Gastroesophageal sphincter (tissue), 4 donors: ENCODE measurements at places on chromosomes 16 and 17. TPM values are rescaled to one million over a fixed set of nuclear protein-coding genes. Genes with fewer than 3 reads are reported as not detected.

DNA sequence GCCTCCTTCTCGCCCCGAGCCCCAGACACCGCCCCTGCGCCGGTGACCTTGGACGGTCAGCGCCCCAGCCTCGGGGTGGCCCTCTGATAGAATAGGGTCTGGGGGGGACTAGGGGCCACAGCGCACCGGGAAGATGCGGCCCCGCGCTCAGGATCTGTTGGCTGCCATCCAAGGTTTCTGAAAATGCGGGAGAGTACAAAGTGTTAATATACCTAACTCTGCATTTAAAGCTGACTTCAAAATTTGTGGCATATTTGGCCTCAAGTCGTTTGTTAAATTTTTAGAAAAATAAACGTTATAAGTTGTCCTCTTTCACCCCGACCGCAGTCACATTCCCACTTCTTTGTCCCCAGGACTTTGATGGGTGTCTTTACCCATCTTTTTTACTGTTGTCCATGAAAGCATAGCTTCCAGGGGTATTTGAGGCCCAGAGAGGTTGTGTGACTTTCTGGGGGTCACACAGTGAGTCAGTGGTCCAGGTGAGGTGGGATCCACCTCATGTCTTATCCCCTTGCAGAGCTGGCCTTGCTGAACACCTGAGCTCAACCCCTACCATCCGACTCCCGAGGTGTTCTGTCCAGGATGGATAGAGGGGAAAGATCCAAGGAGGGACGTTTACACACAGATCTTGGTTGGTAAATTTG lies 796 bp downstream of the NT5M start:
- no peak for ATAC-seq

- ATAC-seq, result peak; percentile 61
Observed at GRCh38 chr16:85717393-85718152, 28.8 kb upstream of the GINS2 start.

GRCh38 chr16:25411396-25412081 lies 153.9 kb upstream of the ZKSCAN2 start:
- no peak for ATAC-seq

CCL5 gene
- 0.78 TPM for total RNA-seq

SEPTIN12 gene
- not detected for total RNA-seq

DNA sequence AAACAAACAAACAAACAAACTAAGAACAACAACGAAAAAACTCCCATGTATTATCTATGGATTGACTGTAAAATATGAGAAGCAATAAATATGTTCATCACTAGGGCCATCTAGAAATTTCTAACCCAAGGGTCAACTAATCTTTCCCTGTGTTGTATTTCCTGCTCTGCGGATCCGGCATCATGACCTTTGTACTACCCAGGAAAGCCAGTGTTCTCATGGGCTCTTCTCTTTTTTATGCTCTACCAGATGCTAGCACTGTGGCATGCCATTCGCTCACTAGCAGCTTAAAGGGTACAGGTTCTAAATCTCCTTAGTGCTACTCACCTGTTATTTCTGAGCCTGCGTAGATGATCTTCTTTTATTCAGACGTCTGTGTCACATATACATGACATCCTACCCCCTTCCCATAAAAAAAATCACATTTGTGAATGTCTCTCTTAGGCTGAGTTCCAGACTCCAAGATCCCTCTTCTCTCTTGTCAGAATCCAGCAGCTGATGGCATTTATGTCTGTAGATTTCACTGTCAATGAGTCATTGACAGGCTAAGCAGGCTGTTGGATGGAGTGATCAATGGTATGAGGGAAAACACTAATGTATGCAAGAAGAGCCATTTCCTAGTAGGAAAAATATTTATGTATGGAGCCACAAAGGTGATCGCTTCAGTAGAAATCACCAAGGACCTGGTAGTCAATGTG lies 100.0 kb downstream of the WWOX start:
- ATAC-seq, result no peak

DNA sequence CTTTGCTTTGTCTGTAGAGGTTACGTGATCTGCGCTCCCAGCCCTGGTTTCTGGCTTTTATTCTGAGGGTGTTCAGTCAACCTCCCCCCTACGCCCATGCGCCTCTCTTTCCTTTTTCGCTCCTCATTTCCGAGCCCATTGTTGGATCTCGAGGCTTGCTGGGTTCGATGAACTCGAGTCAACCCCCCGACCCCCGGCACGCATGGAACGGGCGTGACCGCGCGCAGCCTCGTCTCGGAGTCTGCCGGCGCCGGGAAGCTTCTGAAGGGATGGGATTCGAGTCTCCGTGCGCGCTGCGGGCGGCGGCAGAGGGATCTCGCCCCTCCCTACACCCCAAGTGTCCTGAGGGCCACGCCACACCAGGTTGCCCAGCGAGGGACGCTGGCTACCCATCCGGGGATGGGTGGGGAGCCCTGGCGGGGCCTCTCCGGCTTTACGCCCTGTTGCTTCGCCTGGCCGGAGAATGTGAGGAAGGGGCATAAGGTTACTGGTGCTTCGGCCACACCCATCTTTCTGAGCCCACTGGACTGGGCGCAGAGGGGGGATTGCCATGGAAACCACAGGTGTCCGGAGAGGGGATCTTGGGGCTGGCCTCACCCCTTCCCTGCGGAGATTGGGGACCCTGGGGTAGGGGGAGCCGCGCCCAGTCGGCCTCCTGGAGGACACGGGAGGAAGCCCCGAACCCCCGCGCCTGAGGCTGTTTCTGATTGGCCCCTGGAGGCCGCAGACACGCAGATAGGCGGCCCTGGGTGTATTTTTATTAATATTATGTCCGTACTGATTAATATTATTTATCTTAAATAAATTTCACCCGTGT lies 1.8 kb downstream of the MAPT start:
- ATAC-seq, result no peak

GRCh38 chr16:14248791-14249190 lies 177.7 kb downstream of the MRTFB start:
- ATAC-seq, result no peak

DNA sequence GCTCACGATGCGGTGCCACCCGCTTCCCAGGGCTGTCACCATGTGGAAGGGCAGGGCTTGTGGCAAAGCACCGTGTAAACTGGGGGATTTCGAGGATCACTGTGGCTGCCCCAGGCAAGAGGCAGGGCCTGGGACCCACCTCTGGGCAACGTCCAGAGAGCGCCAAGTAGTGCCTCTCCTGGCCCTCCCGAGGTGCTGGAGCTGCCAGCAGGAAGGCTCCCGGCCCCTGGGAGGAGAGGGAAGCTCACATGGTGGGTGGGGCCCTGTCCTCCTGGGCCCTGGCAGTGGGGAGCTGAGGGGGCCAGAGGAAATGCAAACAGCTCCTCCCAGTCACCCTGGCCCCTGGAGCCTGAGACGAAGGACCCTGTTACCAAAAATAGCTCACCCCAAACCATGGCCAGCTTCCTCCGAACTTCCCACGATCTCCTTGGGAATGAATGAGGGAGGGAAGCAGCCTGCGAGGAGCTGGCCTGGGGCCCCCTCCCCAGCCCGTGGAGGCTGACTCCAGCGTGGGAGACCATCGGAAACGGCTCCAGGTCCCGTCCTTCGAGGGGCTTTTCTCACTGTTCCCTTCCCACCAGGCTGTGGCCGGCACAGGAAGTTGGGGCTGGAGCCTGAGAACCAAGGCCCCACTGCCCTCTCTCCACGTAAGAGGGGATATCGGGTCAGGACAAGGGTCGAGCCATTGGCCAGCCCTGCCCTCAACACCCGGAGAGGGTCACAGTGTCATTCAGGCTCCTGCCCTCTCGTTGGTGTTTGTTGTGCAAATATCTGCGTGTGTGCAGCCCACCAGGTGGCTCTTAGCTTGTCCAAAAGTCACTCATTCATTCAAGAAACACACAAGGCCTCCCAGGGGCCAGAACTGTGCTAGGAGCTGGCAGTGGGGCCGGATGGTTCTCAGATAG lies 17.7 kb downstream of the VASN start:
- no peak for ATAC-seq

GRCh38 chr17:73643001-73643851 lies 1.0 kb downstream of the SDK2 start:
- peak; percentile 32 for ATAC-seq

DNA sequence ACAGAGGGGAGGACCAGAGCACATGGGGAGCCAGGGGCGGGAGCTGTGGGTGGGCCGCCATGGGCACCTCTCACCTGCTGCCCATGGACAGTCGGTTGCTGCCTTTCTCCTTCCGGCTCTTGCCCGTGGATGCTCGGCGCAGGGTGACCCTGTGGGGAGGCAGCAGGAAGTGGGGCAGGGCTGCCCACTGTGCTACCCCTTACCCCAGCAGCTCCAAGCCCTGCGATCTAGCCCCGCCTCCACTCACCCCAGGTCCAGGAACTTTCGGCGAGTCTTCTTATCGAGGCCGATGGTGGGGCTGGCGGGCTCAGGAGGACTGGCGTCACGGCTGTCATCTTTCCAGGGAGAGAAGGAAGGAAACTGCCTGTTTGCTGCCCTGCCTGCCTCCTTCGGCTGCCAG lies 14.2 kb downstream of the SAMD14 start:
- ATAC-seq, result no peak

DNA sequence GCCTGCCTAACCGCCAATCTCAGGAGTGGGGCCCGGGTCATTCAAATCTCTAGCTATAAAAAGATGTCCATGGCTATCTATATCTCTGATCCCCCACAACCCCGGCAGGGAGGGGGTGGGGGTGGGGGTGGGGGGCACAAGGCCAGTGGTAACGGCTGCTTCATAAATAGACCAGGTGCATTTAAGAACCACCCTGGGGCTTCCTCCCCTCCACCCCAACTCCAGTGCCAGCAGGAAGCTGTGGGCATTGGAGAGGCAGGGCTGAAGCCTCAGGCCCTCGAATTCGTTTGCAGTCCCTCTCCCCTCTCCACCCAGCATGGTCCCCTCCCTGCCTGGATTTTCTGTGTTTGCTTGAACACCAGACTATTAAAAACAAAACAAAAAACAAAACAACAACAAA lies 56.0 kb downstream of the RAP1GAP2 start:
- no peak for ATAC-seq

DNA sequence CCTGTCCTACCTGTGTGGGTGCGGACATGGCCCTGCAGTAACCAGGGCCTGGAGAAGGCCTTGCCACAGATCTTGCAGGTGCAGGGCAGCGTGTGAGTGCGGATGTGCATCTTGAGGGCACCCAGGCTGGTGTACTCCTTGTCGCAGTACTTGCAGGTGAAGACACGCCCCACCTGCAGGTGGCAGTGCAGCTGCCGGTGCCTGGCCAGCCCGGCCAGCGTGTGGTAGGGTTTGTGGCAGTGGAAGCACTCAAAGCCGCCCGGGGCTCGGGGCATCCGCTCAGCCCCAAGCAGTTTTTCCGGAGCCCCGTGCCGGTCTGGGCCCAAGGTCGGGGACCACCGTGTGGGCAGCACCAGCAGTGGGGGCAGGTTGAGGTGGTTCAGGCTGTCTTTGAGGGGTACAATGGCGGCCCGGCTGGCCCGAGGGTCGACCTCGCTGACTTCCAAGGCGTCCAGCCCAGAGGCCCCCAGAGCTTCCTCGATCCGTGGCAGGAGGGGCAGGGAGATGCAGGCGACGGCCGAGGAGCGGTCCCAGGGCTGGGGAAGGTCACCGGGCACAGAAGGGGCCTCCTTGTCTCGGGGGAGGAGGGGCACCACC lies 5.1 kb downstream of the SNAI3 start:
- ATAC-seq, result no peak

- ATAC-seq, result no peak
Observed at GRCh38 chr16:51184702-51185433, 33.8 kb upstream of the SALL1 start.

MT1G gene
- 40.0 TPM for total RNA-seq

GRCh38 chr16:52953215-52953614 lies 99.5 kb downstream of the CHD9NB start:
- no peak for ATAC-seq

GRCh38 chr16:21126518-21126917 lies 24.1 kb downstream of the DNAH3 start:
- no peak for ATAC-seq

DNA sequence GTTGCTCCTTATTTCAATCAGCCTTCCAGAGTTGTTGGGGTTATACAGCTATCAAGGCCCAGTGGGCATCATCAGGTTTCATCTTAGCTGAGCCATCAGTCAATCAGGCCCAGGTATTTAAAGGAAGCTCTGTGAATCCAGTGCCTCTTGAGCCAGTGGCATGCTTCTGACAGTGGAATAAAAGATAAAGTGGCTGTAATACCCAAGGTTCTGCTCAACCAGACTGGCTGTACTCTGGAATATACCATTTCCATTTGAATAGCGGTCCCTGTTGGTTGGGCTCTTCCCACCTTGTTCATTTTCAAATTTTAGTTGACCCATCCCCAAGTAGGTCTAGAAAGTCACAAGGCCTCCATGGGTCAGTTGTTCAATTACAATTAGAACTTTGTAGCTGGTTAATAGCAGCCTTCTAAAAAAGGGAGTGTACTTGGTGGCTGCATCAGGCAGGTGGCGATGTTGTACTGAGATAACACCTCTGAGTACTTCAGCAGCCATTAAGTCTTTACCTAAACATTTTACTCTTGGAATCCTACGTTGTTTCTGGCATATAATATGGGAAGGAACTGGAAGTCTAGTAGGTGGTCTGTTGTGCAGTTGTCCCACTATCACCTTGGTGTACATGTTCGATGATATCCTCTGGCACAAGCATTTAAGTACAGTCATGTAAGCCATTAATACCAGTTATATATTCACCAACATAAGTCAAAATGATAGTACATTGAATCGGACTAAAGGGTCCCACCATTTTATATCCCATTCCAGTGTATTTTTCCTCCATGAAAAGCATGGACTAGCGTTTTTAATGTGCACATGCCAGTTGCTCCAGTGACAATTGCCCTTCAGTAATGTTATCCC lies 294.1 kb downstream of the BCAS3 start:
- ATAC-seq, result peak; percentile 13

EFNB3 gene
- not detected for total RNA-seq

- ATAC-seq, result no peak
Observed at GRCh38 chr16:71201054-71201453, 29.5 kb downstream of the HYDIN start.

NOL3 gene
- total RNA-seq, result 23.0 TPM

GRCh38 chr16:74580833-74581232 lies 26.1 kb downstream of the GLG1 start:
- no peak for ATAC-seq
